ENCODE measurements at places on chromosomes 16 and 17.

DNA sequence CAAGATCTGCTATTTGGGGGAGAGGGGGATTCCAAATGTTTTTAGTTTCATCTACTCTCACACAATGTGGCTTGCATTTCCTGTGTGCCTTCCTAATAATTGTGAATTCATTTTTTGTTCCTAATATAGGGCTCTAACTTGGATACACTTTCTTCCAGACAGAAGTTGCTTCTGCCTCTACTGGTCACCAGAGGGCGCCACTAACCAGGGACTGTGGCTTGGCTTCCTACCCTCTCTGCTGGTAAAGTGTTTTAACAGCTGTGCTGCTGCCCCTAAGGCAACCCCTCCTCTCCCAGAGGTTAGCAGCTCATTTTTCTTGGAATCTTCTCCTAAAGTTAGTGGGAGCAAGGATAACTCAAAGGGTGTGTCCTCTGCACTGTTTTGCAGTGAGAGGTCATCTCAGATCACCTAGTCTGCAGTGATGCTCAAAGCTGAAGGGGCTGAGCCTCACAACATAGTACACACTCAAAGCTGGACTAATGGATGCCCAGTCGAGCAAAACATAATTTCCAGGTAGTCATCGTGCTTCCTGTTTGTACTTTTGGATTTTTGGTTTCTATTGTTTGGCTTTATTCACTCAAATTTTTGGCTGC, 5.0 kb upstream of the PRSS54 start:
- DNase-seq: peak; percentile 65

- DNase-seq: no peak
Observed at GRCh38 chr16:11088074-11088730, 143.8 kb downstream of the CLEC16A start.

DNA sequence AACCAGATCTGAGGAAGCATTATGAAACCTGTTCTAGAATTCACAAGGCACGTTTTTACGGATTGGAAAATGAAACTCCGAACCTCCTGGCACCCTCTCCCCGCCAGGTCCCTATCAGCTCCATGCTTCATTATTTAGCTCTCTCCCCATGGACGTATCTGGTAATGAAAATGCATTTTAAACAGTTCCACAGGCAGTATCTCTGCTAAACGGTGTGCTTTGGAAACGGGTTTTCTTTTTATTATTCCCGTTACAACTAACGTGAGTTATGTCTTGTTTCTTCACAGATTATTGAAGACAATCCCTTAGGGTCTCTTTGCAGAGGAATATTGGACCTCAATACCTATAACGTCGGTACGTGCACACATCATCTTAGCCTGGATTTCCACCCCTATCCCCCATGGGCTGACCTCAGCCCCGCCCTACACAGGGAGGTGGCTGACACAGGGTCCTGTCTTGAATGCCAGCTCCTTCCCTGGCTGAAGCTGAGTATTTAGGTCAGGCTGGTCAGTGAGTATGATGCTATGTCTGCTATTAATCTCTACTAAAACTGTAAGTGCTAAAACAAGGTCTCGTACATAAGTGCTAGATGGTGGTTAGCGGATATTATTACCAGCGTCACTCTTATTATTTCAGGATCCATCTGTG, 82.9 kb downstream of the SDR42E1 start:
- no peak for DNase-seq

DNA sequence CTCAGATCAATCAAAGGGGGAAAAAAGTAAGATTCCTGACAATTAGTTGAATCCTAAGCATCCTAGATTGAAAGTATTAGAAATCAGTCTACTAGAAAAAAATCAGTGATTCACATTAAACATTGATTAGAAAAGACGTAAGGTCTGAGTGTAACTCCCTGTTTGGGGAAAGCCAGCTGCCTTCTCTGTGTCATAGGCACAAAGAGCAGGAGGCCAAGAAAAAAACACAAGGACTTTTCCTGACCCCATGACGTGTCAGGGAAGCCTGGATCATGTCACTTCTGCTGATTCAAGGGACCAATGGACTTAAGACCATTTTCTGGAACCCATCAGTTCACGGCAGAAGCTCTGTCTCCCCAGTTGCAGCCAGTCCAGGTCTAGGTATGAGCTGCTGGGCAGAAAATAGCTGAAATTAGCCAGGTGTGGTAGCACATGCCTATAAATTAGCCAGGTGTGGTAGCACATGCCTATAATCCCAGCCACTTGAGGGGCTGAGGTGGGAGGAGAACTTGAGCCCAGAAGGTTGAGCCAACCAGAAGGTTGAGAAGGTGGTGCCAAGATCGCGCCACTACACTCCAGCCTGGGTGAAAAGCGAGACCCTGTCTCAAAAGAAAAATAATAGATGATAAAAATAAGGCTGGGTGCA, 35.9 kb downstream of the RANBP10 start:
- no peak for DNase-seq

DNA sequence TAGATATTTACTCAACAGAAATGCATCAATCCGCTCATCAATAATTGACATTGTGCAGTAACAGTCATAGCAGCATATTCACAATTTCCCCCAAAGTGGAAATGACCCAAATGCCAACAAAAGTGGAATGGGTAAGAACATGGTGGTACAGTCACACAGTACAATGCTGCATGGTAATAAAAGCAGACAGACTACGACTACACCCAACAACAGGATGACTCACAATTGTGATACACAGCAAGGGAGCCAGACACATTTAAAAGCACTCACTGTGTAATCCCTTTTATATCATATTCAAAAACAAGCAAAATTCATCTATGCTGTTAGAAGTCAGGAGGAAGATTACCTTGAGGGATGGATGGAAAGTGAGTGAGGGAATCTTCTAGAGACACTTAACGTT, 76.5 kb upstream of the NUDT7 start:
- DNase-seq: no peak

GRCh38 chr16:85112364-85112763, at the start of gene CIBAR2:
TSS of gene CIBAR2 (minus strand) at chr16:85112472. CDS start at chr16:85112352, 120 bp downstream.
- DNase-seq: no peak

DNA sequence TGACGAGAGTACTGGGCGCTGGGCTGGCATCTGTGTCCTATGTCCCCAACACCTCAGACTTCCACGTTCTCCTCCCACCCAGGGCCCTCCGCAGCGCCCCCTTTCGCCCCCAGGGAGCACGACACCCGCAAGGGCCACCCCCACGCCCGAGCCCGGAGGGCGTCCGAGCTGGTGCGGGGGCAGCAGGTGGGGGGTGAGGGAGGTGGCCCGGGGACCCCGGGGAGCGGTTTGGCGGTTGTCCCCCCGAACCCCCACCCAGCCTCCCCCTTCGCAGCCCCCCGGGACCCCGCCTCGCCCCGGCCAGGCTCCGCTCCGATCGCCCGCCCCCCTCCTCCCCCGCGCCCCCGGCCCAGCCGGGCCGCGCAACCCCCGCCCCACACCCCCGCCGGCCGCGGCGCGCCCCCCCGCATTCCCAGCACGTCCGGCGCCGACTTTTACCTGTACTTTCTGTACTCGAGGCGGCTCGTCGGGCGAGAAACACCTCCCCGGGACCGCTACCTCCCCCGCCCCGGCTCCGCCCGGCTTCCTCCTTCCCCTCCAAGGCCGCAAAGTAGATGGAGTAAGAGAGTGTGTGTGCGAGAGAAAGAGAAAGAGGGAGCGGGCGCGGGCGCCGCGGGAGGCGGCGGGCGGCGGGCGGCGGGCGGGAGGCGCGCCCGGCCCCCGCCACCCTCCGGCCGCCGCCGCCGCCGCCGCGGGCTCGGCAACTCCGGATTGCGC, 901 bp downstream of the CDYL2 start:
- DNase-seq: peak; percentile 61

DNA sequence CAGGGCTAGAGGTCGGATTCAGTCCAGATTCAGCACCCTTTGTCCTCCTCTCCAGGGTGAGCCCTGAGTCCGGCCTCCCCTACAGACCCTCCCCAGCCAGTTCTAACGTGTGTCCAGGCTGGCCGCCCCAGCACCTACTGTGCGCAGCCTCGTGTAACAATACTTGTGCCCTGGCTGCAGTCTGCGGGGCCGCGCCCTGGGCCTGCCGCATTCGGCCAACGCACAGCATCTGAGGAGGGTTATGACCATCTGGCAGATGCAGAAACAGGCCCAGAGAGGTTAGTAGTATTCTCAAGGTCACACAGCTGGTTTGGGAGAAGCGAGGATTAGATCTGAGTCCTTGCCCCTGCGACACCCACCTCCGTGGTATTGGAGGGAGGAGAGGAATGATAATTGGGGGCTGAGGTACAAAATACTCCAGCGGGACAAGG, 968 bp downstream of the RIPOR1 start:
- no peak for DNase-seq
